ENCODE measurements at places on chromosomes 3 and 15.
A peak's percentile ranks its signal among the peaks of the same experiment; 100 is the strongest.

- H3K4me3 ChIP-seq: no peak overlapping the region
- H3K4me1 ChIP-seq: peaks cover 16% of the 10 kb centered on the region
- no peak for DNase-seq
- no peaks in the 10 kb centered on the region for H3K36me3 ChIP-seq
These were observed 2.0 kb downstream of the MGLL start for GRCh38 chr3:127820221-127820825.

- peaks cover 2% of the 10 kb centered on the region for H3K4me1 ChIP-seq
- no peak for DNase-seq
- H3K27me3 ChIP-seq: no peaks in the 10 kb centered on the region
- no peaks in the 10 kb centered on the region for H3K36me3 ChIP-seq
These were observed 323.5 kb downstream of the VPS13C start for GRCh38 chr15:61736790-61737189.

GRCh38 chr15:76575274-76575673 is 238.7 kb downstream of the ISL2 start:
- H3K27ac ChIP-seq: no peak overlapping the region
- no peak overlapping the region for H3K4me3 ChIP-seq
- no peak for DNase-seq

GRCh38 chr15:51878446-51879386 is 49.3 kb downstream of the TMOD3 start:
- H3K27me3 ChIP-seq: no peaks in the 10 kb centered on the region
- H3K4me1 ChIP-seq: peaks cover 7% of the 10 kb centered on the region
- no peak overlapping the region for H3K4me3 ChIP-seq
- DNase-seq: no peak
- H3K36me3 ChIP-seq: peaks cover 21% of the 10 kb centered on the region
- peak overlapping the region; percentile 72 for H3K27ac ChIP-seq

- H3K27me3 ChIP-seq: no peaks in the 10 kb centered on the region
- peak overlapping the region; percentile 32 for H3K4me3 ChIP-seq
- H3K4me1 ChIP-seq: peaks cover 54% of the 10 kb centered on the region
- H3K27ac ChIP-seq: peak overlapping the region; percentile 95
- H3K36me3 ChIP-seq: peaks cover 6% of the 10 kb centered on the region
These were observed 2.4 kb downstream of the GCSAM start for GRCh38 chr3:112130638-112130993.

DNA sequence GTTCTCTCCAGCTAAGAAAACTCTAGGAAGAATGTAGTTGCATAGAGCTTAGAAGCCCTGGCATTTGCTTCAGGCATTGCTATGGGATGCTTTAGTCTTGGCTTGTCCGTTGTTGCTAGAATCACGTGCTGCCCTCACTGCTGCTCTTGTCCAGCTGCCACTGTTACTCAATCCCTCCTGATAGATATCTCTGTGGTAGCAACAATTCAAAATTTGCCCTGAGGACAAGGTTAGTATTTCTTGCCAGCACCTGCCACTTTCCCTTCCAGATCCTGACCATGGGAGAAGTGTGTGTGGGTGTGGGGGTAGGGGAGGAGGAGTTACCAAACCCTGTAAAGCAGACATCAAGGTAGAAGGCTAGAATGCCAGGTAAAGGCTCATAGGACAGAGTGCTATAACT is 113.8 kb downstream of the PPM1L start:
- no peak overlapping the region for H3K4me3 ChIP-seq
- DNase-seq: no peak
- no peak overlapping the region for H3K27ac ChIP-seq
- H3K36me3 ChIP-seq: no peaks in the 10 kb centered on the region

GRCh38 chr15:65460741-65461347 is 38.1 kb upstream of the IGDCC4 start:
- no peak overlapping the region for H3K4me3 ChIP-seq
- no peaks in the 10 kb centered on the region for H3K27me3 ChIP-seq
- peaks cover 22% of the 10 kb centered on the region for H3K36me3 ChIP-seq
- no peak overlapping the region for H3K27ac ChIP-seq

- H3K4me1 ChIP-seq: no peaks in the 10 kb centered on the region
- H3K27me3 ChIP-seq: no peaks in the 10 kb centered on the region
- H3K4me3 ChIP-seq: no peak overlapping the region
- peaks cover 21% of the 10 kb centered on the region for H3K36me3 ChIP-seq
- no peak overlapping the region for H3K27ac ChIP-seq
- no peak for DNase-seq
These were observed 76.9 kb downstream of the PIK3R4 start for GRCh38 chr3:130669740-130670139.

GRCh38 chr3:161474741-161475140 is 21.9 kb upstream of the OTOL1 start:
- H3K27ac ChIP-seq: no peak overlapping the region
- H3K4me1 ChIP-seq: no peaks in the 10 kb centered on the region
- H3K4me3 ChIP-seq: no peak overlapping the region
- no peak for DNase-seq

DNA sequence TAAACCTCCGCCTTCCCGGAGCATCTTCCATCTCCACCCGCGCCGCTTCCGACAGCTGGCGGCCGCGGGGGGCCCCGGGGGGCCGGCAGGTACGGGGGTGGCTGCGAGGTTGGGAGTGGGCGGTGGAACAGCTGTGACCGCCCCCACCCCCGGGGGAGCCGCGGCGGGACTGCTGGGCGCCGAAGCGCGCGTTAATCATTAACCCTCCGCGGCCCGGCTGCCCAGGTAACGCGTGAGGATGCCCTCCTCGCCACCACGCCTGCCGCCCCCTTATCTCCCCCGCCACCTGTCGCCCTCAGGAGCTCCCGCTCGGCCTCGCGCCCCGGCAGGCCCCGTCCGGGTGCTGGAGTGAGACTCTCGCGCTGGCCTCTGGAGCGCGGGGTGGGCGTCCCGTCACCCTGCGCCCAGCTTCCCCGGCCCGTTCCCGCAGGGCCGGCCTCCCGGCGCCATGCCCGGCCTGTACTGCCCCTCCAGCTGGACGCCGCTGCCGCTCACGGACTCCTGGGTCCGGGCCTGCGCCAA is 757 bp downstream of the VWA5B2 start:
- no peaks in the 10 kb centered on the region for H3K36me3 ChIP-seq
- no peak overlapping the region for H3K27ac ChIP-seq
- H3K27me3 ChIP-seq: peaks cover 31% of the 10 kb centered on the region
- DNase-seq: peak; percentile 30
- H3K4me1 ChIP-seq: peaks cover 11% of the 10 kb centered on the region

- H3K36me3 ChIP-seq: no peaks in the 10 kb centered on the region
- H3K4me3 ChIP-seq: no peak overlapping the region
- H3K4me1 ChIP-seq: no peaks in the 10 kb centered on the region
- no peak overlapping the region for H3K27ac ChIP-seq
- peaks cover 16% of the 10 kb centered on the region for H3K27me3 ChIP-seq
- DNase-seq: no peak
These were observed 29.5 kb downstream of the WNT7A start for GRCh38 chr3:13850161-13850945.

- no peaks in the 10 kb centered on the region for H3K27me3 ChIP-seq
- no peak for DNase-seq
- H3K36me3 ChIP-seq: peaks cover 5% of the 10 kb centered on the region
- H3K4me1 ChIP-seq: peaks cover 17% of the 10 kb centered on the region
- H3K27ac ChIP-seq: peak overlapping the region; percentile 33
- no peak overlapping the region for H3K4me3 ChIP-seq
These were observed 2.9 kb downstream of the IFT122 start for GRCh38 chr3:129442947-129443346.

- no peak for DNase-seq
- no peak overlapping the region for H3K4me3 ChIP-seq
- no peaks in the 10 kb centered on the region for H3K27me3 ChIP-seq
- peaks cover 45% of the 10 kb centered on the region for H3K4me1 ChIP-seq
- peaks cover 21% of the 10 kb centered on the region for H3K36me3 ChIP-seq
These were observed 60.1 kb downstream of the MBNL1 start for GRCh38 chr3:152328841-152329240.
